ENCODE measurements at places on chromosomes 3 and 15.

- no peak for DNase-seq
Observed at GRCh38 chr3:119762876-119763275, 19.0 kb upstream of the NR1I2 start.

GRCh38 chr15:40069178-40070165 is 30.5 kb upstream of the SRP14 start:
- no peak for DNase-seq

- no peak for DNase-seq
Observed at GRCh38 chr3:33687406-33688010, 30.5 kb downstream of the CLASP2 start.

DNA sequence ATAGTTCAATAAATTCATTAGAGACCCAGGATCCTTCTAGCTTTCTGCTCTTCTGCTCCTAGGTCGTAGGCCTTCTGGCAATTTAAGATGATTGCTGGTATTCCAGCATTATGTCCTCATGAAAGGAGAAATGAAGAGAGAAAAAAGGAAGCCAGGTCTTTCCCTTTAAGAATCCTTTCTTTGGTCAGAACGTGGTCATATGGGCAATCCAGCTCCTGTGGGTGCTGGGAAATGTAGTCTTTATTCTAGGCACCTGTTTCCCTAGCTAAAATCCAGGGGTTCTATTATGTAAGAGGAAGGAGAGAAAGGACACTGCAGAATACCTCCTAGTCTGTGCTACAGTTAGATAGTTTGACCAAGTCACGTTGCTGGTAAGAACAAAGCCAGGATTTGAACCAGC is 35.5 kb upstream of the NR1I2 start:
- no peak for DNase-seq

- DNase-seq = no peak
Observed at GRCh38 chr3:105347625-105348302, 18.9 kb upstream of the ALCAM start.

DNA sequence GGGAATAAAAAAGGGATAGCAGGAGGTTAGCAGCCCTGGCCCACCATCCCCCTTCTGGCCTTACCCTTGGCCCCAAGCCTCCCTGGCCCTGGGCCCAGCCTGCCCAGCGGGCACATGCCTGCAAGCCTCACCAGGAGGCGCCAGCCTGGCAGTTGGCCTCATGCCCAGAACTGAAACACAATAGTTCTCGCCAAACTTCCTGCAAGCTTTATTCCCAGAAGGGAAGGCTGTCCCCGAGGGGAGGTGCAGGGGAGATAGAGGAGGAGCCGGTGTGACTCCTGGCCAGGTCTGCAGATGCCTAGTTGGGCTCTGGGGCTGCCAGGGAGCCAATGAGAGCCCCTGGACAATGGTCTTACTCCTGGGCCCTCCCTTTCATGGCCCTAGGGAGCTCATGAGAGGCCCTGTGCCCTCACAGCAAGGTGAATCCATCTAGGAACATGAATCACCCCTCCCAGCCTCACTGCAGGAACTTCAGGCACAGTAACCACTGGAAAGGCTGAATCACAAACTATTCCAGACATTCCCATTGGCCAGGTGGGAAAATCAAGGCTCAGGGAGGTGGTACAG is 4.0 kb downstream of the CCDC33 start:
- peak; percentile 21 for DNase-seq

DNA sequence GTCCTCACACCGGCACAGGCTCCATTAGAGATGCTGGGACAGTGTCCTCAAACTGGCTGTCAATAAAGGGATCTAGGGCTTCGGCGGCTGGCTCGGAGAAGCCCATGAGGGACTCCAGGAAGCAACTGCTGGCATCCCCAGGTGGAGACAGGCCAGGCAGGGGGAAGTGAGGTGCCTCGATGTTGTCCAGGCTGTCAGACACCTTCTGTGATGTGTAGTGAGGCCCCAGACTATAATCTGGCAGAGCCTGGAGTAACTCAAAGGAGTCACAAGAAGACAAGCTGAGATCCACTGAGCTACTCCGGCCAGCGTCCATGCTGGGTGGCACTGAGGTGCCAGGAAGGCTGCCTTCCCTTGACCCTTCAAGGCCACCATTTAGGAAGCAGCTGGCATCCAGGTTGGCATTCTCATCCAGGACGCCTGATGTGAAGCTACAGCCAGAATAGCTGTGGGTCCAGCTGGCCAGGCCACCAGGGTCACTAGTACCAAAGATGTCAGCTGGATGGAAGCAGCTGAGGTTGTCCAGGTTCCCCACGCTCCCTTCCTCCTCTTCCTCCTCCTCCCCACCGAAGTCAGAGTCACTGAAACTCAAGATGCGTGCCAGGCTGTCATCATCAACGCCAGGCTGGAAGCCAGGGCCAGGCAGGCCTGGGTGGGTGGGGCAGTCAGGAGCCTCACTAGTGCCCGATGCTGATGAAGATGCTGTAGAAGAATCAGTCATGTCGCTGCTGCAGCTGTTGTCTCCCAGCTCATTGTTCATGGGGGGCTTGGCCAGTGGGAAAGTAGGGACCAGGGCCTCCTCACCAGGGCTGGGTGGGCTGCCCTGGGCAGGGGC is 10.1 kb downstream of the CSRNP1 start:
- no peak for DNase-seq

- no peak for DNase-seq
Observed at GRCh38 chr3:107525644-107526305, 3.0 kb downstream of the BBX start.

DNA sequence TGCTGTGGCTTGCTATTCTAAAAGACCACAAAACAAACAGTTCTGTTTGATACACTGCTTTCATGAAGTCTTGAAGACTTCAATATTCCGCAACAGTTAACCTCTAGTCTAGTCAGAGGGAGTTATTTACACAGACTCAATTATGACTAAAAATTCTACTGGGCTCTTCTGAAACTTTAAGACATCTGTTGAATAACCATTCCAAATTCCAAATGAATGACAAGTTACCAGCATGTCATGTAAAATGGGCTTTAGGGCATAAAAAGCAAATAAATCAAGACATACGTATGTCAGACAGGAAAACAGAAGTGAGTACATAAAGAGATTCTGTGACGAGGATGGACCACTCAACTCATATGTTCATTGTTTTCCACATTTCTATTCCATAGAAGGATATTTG is 93.9 kb downstream of the PLOD2 start:
- peak; percentile 82 for DNase-seq
